ENCODE measurements at places on chromosomes 6 and 20.

- DNase-seq: no peak
Measured at GRCh38 chr6:157546321-157546720, 165.3 kb downstream of the ZDHHC14 start.

DNA sequence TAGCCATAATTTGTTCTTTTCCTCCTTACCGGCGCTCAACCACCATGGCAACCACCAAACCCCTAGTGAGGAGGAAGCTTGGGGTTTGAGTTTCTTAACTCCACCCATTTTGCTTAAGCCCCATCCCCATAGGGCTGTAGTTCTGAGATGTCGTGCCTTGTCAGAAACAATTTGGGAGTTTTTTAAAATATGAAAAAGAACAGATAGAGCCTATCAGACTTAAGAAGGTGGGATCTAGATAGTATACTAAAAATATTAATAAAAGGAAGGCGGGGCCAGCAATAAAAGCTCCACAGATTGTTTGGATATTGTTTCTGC lies 5.6 kb downstream of the BRD2 start:
- DNase-seq: no peak

- DNase-seq: no peak
Measured at GRCh38 chr6:43338243-43338642, 29.6 kb upstream of the CRIP3 start.

DNA sequence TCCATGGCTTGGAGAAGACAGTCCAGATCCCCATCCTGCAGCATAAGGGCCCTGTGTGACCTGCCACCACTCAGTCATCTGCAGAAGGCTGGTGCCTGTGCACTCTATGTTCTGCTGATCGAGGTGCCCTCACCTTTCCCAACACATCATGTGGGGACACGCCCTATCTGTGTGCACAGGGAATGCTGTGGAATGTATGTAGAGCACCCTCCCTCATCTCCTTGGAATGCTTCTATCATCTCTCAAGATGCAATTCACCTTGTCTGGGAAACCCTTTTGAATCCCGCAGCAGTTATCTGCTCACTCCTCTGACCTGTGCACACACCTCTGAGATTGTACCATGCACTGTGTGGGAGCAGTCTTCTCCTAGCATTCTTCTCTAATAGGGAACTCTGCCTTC lies 207.2 kb upstream of the SSTR4 start:
- DNase-seq: no peak

DNA sequence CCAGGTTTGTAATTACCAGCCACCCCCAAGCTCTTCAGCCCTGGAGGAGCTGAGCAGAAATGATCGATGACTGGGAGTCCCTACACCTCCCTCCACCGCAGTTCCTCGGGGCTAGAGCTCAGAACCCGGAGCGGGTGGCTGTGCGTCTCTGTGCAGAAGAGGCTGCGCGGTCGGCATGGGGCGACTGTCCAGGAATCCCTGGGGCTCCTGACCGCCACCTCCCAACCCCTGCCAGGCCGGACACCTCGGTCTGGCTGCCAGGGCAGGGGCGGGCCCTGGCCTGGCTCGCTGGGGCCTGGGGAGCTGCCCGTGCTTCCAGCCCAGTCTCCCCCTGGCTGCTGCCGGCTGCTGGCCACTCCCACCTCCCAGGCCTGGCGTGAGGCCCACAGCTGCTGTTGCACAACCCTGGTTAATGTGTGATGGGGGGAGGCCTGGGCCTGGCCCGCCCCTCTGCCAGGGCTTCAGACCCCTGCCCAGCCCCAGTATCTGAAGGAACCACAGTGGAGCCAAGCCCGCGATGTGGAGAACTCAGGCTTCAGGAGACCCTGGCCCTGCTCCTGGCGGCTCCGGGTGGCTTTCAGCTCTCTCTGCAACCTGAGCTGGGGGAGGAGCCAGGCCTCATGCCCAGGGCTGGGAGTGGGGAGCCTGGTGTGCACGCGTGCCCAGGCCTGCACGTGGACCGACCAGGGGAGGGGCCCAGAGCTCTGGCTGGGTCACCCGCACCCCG lies 1.2 kb downstream of the SLC2A4RG start:
- no peak for DNase-seq

GRCh38 chr6:17354700-17355403 lies 38.5 kb upstream of the CAP2 start:
- no peak for DNase-seq

- no peak for DNase-seq
Measured at GRCh38 chr6:16812993-16813392, 51.7 kb upstream of the ATXN1 start.

DNA sequence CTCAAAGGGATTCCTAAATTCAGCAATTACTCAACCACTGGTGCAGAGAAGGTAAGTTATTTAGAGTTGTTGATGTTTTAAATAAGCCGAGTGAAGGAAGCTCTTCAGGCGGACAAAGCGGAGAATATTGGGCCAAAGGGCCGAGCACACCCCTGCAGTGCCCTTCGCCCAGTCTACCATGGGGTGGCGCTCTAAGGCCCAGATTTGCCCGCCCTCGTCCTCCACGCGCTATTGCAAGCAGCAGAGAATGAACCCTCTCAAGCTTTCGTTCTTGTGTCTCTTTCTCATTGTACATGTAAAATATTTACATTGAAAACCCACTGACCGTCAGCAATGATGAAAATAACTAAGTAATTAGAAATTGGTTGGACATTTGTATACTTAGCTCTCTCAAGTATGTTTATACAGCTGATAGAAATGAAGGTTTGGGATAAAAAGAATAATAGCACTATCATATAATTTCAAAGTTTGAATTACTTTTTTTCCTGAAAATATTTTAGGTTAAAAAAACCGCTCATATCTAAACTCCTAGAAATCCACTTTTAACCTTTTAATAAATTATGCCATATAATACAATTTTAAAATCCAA lies 195.0 kb upstream of the CEP162 start:
- no peak for DNase-seq

DNA sequence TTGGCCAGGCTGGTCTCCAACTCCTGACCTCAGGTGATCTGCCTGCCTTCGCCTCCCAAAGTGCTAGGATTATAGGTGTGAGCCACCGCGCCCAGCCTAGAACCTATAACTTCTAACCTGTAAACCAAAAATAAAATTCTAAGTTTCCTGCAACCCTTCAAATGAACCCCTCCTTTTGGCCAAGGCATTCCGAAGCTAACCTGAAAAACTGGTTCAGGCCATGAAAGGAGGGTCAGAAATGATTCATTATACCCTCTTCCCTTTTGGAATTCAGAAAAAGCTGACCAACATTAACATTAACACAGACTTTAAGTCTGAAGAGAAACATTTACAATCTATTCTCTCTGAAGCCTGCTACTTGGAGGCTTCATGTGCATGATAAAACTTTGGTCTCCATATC lies 165.1 kb downstream of the TINAG start:
- no peak for DNase-seq

All from stimulated activated CD8-positive, alpha-beta memory T cell treated with anti-CD3 and anti-CD28 coated beads, Interleukin-12 subunit alpha, Interleukin-12 subunit beta, amount 100 ng/mL, for 1 hour (primary cell).